ENCODE measurements at places on chromosomes 5 and 9. TPM values are rescaled to one million over a fixed set of nuclear protein-coding genes. Genes with fewer than 3 reads are reported as not detected.

DNA sequence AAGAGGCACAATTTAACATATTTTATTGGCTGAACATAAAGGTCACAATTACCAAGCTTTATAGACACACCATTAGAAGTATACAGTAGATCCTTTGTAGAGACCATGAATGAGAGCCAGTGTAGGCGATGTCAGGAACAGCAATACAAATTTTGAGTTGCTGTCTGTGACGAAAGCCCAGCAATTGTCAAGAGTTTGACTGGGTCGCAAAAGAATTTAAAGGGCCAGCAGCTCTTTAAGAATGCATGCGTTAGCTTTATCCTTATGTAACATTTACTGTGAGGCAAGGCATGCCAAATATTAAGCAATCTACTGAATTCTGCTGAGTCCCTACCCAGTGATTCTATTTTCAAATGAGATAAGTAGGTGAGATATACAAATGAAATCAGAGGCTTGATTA, 236.9 kb downstream of the ARRDC3 start:
- no peak overlapping the region for H3K27ac ChIP-seq
- no peaks in the 10 kb centered on the region for H3K27me3 ChIP-seq
- DNase-seq, result no peak

Gene PCDHGB6
- 8.0 TPM for total RNA-seq

DNA sequence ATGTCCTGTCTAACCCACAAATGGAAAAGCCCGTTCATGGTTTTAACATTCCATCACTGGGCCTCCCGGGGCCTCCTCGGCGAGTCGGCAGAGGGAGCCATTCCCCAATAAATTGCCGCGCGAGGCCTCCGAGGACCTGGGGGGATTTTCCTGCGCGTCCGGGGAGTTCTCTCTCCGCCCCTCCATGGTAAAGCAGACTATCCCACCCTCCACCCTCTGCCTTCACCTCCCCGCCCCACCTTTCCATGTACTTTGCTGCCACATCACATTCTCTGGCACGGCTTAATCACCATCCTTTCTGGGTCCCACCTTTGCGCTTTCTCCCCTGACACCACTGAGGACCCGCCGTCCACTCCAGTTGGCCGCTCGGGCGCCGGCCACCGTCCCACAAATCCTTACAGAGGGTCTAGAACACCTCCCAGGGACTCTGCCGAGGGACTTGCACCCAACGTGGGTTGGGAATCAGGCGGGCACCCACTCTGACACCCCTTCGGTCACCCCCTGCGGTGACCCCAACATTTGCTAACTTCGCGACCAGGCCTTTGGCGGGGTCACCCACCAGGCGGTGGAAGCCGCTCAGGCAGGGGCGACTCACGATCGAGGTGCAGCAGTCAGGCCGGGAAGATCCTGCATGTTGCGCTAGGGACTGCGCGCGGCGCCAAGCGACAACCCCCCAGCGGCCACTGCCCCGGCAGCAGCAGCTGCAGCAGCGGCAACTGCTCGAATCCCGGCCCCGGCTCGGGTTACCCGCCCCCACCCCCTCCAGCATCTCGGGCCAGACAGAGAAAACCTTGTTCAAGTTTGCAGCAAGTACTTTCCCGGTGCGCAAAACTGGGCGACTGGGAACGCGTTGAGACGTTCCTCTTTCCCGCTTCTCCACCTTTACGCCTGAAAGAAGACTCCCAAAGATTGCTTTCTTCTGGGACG, at the start of gene MEGF10:
Gene MEGF10 (plus strand): TSS at position 778 of the 927 bp plus-strand sequence. CDS start 40,513 bp downstream, outside the sequence.
- peaks cover 7% of the 10 kb centered on the region for H3K4me1 ChIP-seq
- H3K27ac ChIP-seq, result no peak within 1 kb of the TSS
- H3K4me3 ChIP-seq, result peak within 1 kb of the TSS; percentile 67
- peaks cover 43% of the 10 kb centered on the region for H3K27me3 ChIP-seq

DNA sequence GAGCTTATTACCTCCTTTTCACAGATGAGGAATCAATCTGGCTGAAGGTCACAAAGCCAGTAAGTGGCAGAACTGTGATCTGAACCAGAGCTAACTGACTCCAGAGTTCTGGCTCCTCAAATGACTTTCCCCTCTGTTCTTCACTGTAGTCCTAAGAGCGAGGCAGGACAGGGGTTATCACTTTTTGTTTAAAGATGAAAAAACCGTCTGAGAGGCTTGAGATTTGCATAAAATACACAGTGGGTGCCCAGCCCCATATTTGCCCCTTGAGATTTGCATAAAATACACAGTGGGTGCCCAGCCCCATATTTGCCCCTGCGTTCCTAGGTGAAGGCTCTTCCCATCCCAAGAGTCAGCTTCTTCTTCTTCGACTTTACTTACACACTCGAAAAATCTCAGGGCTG, 667 bp downstream of the FBXO10 start:
- DNase-seq, result no peak
- H3K4me1 ChIP-seq, result peaks cover 25% of the 10 kb centered on the region
- H3K27ac ChIP-seq, result peak overlapping the region; percentile 81
- H3K4me3 ChIP-seq, result peak overlapping the region; percentile 80
- H3K27me3 ChIP-seq, result no peaks in the 10 kb centered on the region

DNA sequence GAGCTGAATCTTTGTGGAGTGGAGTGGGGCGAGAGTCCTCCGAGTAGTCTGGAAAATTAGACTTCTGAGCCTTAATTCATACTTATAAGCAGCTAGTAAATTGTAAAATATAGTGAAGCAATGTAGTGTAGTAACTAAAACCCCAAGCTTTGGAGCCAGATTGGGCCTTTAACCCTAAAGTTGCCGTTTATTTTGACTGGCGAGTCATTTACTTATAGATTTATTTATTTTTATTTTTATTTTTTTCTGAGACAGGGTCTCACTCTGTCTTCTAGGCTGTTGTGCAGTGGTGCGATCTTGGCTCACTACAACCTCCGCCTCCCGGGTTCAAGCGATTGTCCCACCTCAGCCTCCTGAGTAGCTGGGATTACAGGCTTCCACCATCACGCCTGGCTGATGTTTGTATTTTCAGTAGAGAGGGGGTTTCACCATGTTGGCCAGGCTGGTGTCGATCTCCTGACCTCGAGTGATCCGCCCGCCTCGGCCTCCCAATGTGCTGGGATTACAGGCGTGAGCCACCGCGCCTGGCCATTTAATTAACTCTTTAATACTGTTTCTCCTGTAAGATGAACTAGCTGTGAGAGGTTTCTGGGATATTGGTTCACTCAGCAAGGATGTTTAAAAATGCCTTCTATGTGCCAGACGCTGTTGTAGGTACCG, 687 bp upstream of the RPS23 start:
- peaks cover 28% of the 10 kb centered on the region for H3K36me3 ChIP-seq
- H3K4me3 ChIP-seq, result peak overlapping the region; percentile 85
- H3K4me1 ChIP-seq, result peaks cover 19% of the 10 kb centered on the region
- H3K27ac ChIP-seq, result peak overlapping the region; percentile 85
- no peaks in the 10 kb centered on the region for H3K27me3 ChIP-seq
- no peak for DNase-seq

GRCh38 chr5:10832987-10833386, 72.0 kb upstream of the DAP start:
- H3K36me3 ChIP-seq, result no peaks in the 10 kb centered on the region
- H3K27ac ChIP-seq, result no peak overlapping the region
- DNase-seq, result no peak
- H3K27me3 ChIP-seq, result peaks cover 3% of the 10 kb centered on the region
- H3K4me3 ChIP-seq, result no peak overlapping the region

Gene PRDM12
- total RNA-seq, result not detected

Gene MLANA
- under 0.01 TPM for total RNA-seq

Gene OLFML2A
- 27.1 TPM for total RNA-seq

DNA sequence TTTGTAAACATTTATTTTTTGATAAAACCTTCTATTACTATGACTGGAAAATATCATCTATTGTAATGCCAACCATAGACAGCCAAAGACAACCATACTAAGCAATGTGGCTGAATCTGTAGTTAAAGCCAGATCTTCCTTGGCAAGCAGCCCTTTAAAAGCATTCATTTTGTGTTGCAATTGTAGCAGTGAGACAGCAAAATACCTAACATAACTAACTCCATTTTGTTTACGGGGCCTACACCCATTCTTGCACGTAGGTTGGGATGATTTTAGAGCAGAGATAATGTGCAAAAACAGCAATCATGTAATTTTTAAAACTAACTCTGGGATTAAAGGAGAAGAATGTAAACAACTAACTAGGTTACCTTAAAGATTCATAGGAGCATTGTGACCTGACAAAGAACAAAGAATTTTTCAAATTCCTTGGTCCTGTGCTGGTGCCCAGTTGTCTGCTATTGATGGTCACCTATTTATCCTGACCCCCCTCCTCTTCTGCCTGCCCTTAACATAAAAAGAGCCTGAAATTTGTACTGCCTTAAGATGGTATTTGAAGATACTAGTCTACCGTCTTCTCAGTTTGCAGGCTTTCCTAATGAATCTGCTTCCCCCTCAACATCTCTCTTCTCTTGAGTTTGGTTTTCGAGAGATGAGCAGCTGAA, 10.6 kb downstream of the IFNA1 start:
- H3K27me3 ChIP-seq, result no peaks in the 10 kb centered on the region
- H3K4me3 ChIP-seq, result no peak overlapping the region
- peaks cover 29% of the 10 kb centered on the region for H3K36me3 ChIP-seq
- peaks cover 12% of the 10 kb centered on the region for H3K4me1 ChIP-seq
- no peak overlapping the region for H3K27ac ChIP-seq

- H3K27ac ChIP-seq, result peak overlapping the region; percentile 87
- peak; percentile 89 for DNase-seq
- no peak overlapping the region for H3K4me3 ChIP-seq
- peaks cover 21% of the 10 kb centered on the region for H3K4me1 ChIP-seq
These were observed 1273.0 kb downstream of the EFNA5 start for GRCh38 chr5:106397700-106398099.

DNA sequence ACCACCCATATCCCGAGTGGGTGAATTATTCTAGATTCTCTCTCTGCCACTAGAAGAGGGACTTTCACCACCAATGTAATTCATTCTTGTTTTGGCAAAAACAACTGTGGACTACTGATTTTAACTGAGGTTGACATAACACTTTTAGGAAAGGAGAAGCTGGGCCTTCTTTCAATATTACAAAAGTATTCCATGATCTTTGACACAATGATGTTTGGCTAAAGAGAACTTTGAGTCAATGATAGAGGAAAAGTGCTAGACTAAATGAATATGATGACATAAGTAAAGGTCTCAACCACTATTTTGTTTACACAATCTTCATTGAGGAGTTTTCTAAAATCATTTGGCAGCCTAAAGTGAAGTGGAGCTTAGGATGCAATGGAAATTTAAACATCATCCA, 336.9 kb upstream of the PDE4D start:
- no peaks in the 10 kb centered on the region for H3K4me1 ChIP-seq
- H3K36me3 ChIP-seq, result no peaks in the 10 kb centered on the region
- no peak overlapping the region for H3K27ac ChIP-seq
- H3K4me3 ChIP-seq, result no peak overlapping the region

DNA sequence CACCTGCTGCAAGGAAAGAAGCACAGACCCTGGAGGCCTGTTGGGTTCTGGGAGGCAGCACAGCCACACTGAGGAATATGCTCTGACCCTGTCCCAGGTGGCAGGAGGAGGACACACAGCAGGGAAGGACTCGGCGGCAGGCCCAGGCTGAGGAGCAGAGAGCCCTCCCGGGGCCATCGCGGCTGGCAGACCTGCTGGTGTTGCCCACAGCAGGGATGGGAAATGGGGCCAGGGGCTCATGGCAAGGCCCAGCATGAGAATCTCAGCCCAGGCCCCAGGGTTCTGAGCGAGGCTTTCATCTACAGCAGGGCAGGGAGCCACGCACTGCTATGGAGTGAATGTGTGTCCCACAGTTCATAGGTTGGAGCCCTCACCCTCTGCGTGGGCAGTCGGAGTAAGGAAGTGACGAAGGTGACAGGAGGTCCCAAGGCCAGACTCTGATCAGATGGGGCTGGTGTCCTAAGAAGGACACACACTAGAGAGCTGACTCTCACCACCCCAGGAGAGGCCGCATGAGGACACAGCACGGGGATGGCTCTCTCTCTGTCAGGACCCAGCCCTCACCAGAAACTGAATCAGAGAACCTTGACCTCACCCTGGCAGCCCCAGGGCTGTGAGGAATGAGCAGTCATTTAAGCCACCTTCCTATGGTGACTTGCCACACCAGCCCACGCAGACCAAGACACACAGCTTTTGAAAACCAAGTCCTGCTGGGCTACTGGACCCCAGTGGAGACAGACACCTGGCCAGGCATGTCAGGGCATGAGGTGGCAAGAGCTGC, 10.3 kb upstream of the GPSM1 start:
- no peak overlapping the region for H3K4me3 ChIP-seq
- no peak for DNase-seq
- H3K36me3 ChIP-seq, result no peaks in the 10 kb centered on the region

Gene TMEM215
- total RNA-seq, result not detected

DNA sequence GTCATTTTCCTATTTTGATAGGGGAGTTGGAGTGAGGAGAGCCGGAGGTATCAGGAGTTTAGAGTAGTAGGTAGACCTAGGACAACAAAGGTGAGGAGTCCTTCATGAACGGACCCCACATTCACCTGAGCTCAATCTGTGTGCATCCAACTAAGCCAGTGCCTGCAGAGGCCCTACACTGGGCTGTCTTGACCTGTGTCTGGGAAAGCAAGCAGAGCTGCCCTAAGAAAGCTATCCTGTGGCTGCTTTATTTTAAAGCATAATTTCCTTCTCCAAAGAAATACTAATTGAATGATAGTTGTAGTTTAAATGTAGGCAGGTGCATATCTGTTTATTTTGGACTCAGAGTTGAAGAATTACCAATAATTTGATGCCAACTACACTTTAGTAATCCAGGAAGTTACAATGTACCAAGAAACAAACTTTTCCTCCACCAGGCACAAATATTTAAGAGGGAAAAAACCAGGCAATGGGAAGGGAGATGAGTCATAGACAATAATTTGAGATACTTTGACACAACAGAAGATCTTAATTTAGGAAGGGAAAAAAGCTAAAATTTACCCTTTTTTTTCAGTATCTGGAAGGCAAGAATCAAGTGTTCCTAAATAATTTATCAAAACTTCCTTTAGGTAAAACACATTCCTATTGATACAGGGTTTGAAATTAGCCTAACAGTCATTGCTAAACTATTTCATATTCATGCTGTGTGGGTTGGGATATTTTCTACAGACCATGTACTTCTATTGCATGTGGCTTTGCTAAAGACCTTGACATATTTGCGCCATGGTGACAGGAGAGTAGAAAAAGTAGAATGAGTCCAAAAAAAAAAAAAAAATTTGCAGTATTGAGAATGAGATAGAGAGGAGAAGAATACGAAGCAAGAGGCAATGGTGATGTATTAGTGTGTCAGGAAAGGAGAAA, 376.6 kb upstream of the TUSC1 start:
- no peaks in the 10 kb centered on the region for H3K4me1 ChIP-seq
- DNase-seq, result no peak
- H3K4me3 ChIP-seq, result no peak overlapping the region

DNA sequence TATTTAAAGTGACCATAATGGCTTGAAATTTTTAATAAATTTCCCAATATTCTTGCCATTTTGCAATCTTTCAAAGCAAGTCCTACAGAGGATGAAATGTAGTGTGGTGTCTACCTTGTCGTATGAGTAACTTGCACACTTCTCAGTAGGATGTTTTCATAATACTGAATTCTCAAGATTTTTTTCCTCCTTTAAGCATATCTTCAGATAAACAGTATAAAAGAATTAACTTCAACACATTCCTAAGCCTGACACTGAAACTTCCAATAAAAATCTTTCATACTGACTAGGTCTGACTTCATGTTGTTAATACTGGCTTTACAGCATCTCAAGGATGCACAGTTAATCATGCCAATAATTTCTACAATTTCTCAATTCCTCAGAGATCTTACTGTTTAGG, 62.0 kb downstream of the DROSHA start:
- no peak overlapping the region for H3K27ac ChIP-seq
- no peaks in the 10 kb centered on the region for H3K27me3 ChIP-seq
- peaks cover 16% of the 10 kb centered on the region for H3K4me1 ChIP-seq
- no peak for DNase-seq
- H3K36me3 ChIP-seq, result peaks cover 15% of the 10 kb centered on the region

GRCh38 chr9:96317335-96317980, 15.5 kb upstream of the HSD17B3 start:
- H3K36me3 ChIP-seq, result peaks cover 5% of the 10 kb centered on the region
- no peak overlapping the region for H3K4me3 ChIP-seq
- H3K27ac ChIP-seq, result no peak overlapping the region
- peak; percentile 83 for DNase-seq

Gene SARDH
- 10.9 TPM for total RNA-seq
